ENCODE measurements at places on chromosomes 13 and 19.

- peak; percentile 98 for DNase-seq
These were observed 35.2 kb upstream of the WDFY2 start for GRCh38 chr13:51549050-51549449.

GRCh38 chr13:79999601-80000000 is 341.3 kb downstream of the SPRY2 start:
- DNase-seq, result no peak

DNA sequence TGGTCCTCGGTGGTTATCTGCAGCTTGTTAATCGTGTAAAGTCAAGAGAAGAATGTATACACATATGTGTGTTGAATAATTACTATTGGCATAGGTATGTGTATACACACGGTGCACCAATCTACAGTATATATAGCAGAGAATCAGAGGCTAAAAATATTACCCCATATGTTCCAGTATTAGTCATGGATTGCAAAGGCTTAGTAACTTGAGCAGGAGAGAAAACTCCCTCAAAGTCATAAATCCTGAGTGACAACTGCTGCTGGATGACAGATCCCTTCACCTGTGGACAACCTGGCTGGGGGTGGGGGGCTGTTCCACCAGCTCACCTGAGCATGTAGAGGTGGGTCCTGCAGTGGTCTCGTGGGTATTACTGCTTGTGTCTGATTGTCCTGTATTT is 185.0 kb downstream of the ZNF536 start:
- no peak for DNase-seq

- no peak for DNase-seq
These were observed 408.6 kb downstream of the PCDH9 start for GRCh38 chr13:66821551-66821950.

All from NB4 (cell line).